ENCODE measurements at places on chromosomes 4 and X. TPM values are rescaled to one million over a fixed set of nuclear protein-coding genes. Genes with fewer than 3 reads are reported as not detected.

The CXCL5 gene
- polyA plus RNA-seq: 0.27 TPM

The CTAG2 gene
- 1.0 TPM for polyA plus RNA-seq

The SPIN2A gene
- polyA plus RNA-seq: 0.36 TPM

GRCh38 chrX:8773117-8773516, 28.1 kb downstream of the FAM9A start:
- H3K27me3 ChIP-seq: no peaks in the 10 kb centered on the region
- H3K4me3 ChIP-seq: no peak overlapping the region
- H3K27ac ChIP-seq: no peak overlapping the region
- H3K4me1 ChIP-seq: no peaks in the 10 kb centered on the region
- no peaks in the 10 kb centered on the region for H3K36me3 ChIP-seq
- DNase-seq: no peak

DNA sequence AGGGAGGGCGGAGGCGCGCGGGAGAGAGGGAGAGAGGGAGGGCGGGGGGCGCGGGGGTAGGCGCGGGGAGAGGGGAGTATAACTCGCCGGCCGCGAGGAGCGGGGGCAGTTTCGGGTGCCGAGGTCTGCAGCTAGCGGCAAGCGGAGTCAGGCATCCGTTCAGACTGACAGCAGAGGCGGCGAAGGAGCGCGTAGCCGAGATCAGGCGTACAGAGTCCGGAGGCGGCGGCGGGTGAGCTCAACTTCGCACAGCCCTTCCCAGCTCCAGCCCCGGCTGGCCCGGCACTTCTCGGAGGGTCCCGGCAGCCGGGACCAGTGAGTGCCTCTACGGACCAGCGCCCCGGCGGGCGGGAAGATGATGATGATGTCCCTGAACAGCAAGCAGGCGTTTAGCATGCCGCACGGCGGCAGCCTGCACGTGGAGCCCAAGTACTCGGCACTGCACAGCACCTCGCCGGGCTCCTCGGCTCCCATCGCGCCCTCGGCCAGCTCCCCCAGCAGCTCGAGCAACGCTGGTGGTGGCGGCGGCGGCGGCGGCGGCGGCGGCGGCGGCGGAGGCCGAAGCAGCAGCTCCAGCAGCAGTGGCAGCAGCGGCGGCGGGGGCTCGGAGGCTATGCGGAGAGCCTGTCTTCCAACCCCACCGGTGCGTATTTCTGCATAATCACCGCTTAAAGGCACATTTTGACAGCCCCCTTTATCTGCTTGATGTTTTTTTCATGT, at the start of gene POU4F2:
Gene POU4F2, plus strand, starts transcription at position 108 of the 720 bp plus-strand sequence. Its CDS starts 248 bp downstream, at position 356.
- H3K27ac ChIP-seq: no peak within 1 kb of the TSS
- peaks cover 9% of the 10 kb centered on the region for H3K4me1 ChIP-seq
- H3K4me3 ChIP-seq: no peak within 1 kb of the TSS
- H3K36me3 ChIP-seq: no peaks in the 10 kb centered on the region

DNA sequence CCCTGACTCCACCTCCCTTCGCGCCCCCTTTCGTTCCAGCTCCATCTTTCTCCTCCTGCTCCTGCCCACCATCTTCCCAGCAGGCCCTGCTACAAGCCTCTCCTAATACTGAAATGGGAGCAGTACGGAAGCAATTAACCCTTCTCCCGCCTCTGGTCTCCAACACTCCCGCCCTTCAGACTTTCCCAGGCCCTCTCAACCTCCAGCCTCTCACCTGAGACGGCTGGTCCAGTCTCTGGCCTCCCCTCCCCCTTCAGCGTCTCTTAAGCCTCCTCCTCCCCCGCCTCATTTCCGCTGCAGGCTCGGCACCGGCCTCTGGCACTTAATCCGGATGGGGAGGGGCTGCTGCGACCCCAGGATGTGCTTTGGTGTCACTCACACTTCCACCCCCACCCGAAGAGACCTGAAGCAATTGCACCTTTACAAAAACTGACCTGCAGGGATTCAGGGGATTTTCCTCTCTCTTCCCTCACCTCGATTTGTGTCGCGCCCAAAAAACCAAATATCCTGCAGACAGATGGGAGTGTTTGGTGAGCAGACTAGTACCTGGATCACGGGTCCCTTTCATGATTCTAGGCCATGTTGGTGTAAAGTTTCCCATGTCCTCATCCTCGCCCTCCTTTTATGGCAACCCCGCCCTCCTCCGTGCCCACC, 657 bp downstream of the TCEAL8 start:
- no peaks in the 10 kb centered on the region for H3K36me3 ChIP-seq
- DNase-seq: peak; percentile 58
- peak overlapping the region; percentile 47 for H3K4me3 ChIP-seq

DNA sequence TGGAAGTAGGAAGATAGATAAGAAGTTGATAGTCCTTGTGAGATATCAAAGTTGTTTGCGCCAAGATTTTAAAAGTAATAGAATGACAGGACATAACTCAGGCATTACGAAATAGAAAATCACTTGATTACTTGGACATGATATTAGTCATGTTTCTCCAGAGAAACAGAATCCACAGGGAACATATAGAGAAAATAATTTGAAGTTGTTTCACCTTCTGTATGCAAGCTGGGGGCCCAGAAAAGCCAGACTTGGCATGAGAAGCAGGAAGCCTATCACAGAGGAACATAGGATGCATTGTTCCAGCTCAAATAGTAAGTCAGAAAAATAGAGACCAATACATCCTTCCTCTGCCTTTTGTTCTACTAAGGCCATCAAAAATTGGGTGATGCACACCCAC, 715.9 kb downstream of the TECRL start:
- H3K4me3 ChIP-seq: no peak overlapping the region
- H3K36me3 ChIP-seq: no peaks in the 10 kb centered on the region
- no peak overlapping the region for H3K27ac ChIP-seq
- no peaks in the 10 kb centered on the region for H3K4me1 ChIP-seq
- no peaks in the 10 kb centered on the region for H3K27me3 ChIP-seq
- no peak for DNase-seq
